Muscle of leg (tissue), 16 donors: ENCODE measurements at places on chromosomes 6 and 20. TPM values are rescaled to one million over a fixed set of nuclear protein-coding genes. Genes with fewer than 3 reads are reported as not detected.

Gene CD40
- total RNA-seq, result 6.0 TPM

GRCh38 chr6:164098857-164099267, 684.3 kb downstream of the QKI start:
- peak; percentile 75 for DNase-seq
- H3K36me3 ChIP-seq, result no peaks in the 10 kb centered on the region
- no peak overlapping the region for H3K4me3 ChIP-seq
- H3K4me1 ChIP-seq, result peaks cover 21% of the 10 kb centered on the region

DNA sequence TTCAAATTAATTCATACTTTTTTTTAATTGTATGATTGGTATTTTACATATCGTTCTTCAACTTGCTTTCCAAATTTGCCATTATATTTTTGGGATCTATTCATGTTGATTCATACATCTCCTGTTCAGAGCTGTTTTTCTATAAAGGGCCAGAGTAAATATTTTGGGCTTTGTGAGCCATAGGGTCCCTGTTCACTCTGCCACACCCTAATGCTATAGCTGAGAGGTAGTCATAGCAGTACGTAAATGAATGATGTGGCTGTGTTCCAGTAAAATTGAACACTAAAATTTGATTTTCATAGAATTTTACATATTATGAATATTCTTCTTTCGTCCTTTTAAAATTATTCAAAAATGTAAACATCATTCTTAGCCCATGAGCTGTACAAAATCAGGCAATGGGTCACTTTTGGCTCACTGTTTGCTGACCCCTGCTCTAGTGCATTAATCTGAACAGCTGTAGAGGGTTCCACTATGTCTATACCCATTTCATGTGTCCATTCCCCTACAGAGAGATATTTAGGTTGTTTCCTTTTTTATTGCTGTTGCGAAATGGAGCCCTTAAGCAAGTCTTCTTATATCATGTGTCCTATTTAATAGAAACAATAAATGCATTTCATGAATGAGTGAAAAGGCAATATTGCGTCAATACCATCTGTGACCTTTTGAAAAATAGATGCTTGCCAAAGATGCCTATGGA, 136.4 kb upstream of the SALL4 start:
- H3K27me3 ChIP-seq, result peaks cover 3% of the 10 kb centered on the region
- H3K4me1 ChIP-seq, result peaks cover 3% of the 10 kb centered on the region
- H3K36me3 ChIP-seq, result no peaks in the 10 kb centered on the region
- no peak overlapping the region for H3K27ac ChIP-seq

Gene RFX6
- not detected for total RNA-seq

GRCh38 chr6:157550114-157550989, 169.4 kb downstream of the ZDHHC14 start:
- no peak for DNase-seq
- H3K4me1 ChIP-seq, result no peaks in the 10 kb centered on the region
- H3K27me3 ChIP-seq, result no peaks in the 10 kb centered on the region
- H3K36me3 ChIP-seq, result no peaks in the 10 kb centered on the region
- no peak overlapping the region for H3K4me3 ChIP-seq
- no peak overlapping the region for H3K27ac ChIP-seq

DNA sequence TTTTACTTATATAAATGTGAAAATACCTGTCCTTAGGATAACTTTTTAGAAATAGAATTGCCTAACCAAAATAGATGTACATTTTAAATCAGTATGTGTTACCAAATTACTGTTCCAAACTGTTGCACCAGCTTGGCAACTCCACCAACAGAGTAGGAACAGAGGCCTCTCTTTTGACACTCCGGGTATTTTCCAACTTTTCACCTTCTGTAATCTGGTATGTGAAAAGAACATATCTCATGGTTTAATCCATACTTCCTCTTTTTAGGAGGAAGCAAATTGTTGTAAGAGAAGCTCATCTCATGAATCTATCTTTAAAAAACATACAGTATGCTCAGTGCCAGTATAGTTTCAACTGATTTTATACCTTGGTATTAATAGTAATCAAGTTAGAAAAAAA, 24.9 kb downstream of the RNF144B start:
- no peaks in the 10 kb centered on the region for H3K27me3 ChIP-seq
- DNase-seq, result no peak
- no peaks in the 10 kb centered on the region for H3K36me3 ChIP-seq
- no peak overlapping the region for H3K4me3 ChIP-seq
- no peak overlapping the region for H3K27ac ChIP-seq
- no peaks in the 10 kb centered on the region for H3K4me1 ChIP-seq

DNA sequence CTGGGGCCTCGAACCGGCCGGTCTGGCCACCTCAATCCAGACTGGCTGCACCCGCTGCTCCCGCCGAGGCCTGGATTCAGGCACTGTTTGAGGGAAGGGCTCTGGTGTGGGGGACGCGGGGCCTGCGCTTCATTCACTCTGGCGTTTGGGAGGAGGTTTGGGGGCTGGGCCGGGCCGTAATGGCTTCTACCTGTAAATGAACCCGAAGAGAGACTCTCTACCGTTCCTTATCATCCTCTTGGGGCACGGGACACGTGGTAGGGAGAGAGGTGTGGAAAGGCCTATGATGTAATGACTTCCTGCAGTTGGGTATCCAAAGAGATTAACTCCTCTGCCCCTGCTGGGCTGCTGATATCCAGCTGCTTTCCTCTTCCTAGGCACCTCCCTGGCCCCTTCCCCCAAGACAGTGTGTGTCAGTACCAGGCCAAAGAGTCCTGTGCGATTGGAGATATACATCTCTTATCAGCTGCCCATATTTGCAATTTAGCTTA, 1.8 kb downstream of the FOXO3 start:
- no peaks in the 10 kb centered on the region for H3K27me3 ChIP-seq
- H3K27ac ChIP-seq, result peak overlapping the region; percentile 52
- H3K4me3 ChIP-seq, result peak overlapping the region; percentile 100
- H3K4me1 ChIP-seq, result peaks cover 22% of the 10 kb centered on the region
- peaks cover 12% of the 10 kb centered on the region for H3K36me3 ChIP-seq
- peak; percentile 77 for DNase-seq

- H3K36me3 ChIP-seq, result no peaks in the 10 kb centered on the region
- no peaks in the 10 kb centered on the region for H3K27me3 ChIP-seq
- no peak overlapping the region for H3K4me3 ChIP-seq
- no peaks in the 10 kb centered on the region for H3K4me1 ChIP-seq
- peak; percentile 79 for DNase-seq
- H3K27ac ChIP-seq, result no peak overlapping the region
Measured at GRCh38 chr6:53956068-53956711, 155.1 kb upstream of the MLIP start.

GRCh38 chr20:37238426-37238825, 23.2 kb downstream of the GHRH start:
- peak; percentile 43 for DNase-seq
- peaks cover 59% of the 10 kb centered on the region for H3K4me1 ChIP-seq
- H3K27ac ChIP-seq, result peak overlapping the region; percentile 56
- peaks cover 65% of the 10 kb centered on the region for H3K36me3 ChIP-seq
- H3K4me3 ChIP-seq, result no peak overlapping the region

- H3K27ac ChIP-seq, result peak overlapping the region; percentile 55
- peaks cover 3% of the 10 kb centered on the region for H3K4me1 ChIP-seq
- H3K4me3 ChIP-seq, result no peak overlapping the region
Measured at GRCh38 chr6:14074476-14075094, 43.0 kb upstream of the CD83 start.

GRCh38 chr6:155959898-155960495, 504.4 kb upstream of the NOX3 start:
- H3K27ac ChIP-seq, result no peak overlapping the region
- H3K4me1 ChIP-seq, result no peaks in the 10 kb centered on the region
- no peak for DNase-seq
- H3K27me3 ChIP-seq, result no peaks in the 10 kb centered on the region

- no peaks in the 10 kb centered on the region for H3K4me1 ChIP-seq
- H3K27me3 ChIP-seq, result peaks cover 7% of the 10 kb centered on the region
- H3K27ac ChIP-seq, result no peak overlapping the region
- peak; percentile 61 for DNase-seq
- no peak overlapping the region for H3K4me3 ChIP-seq
Measured at GRCh38 chr20:32091888-32092346, 17.6 kb upstream of the TM9SF4 start.

Gene NAA20
- total RNA-seq, result 40.9 TPM

DNA sequence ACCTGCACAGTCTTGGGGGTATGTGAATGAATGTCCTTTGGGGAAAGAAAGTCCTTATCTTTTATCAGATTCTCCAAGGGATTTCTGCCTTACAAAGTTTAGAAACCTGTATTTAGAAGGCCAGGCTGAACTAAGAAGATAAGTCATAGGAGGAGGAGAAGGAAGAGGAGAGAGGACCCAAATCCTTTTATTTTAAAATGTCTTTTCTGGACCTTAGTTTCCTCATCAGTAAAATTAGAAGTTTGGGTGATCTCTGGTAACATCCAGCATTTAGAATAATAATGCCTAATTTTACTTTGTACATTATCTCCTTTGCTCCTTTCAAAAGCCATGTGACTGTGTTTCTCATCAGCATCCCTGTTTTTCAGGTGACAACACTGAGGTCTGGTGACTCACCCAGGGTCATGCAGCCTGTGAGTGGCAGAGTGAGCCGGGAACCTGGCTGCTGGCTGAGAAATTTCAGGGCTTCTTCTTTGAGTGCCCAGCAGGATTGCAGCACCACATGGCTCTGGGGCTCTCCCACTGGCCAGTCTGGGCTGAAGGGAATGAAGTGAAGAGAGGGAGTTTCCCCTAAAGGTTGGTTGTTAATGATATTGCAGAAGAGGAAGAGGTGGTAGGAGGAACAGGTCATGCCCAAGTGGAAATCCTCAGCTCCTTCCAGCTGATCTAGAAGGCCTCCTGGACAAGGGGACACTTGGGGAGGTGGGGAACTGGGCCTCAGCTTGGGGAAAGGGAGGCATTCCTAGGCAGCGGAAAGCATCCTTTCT, 34.0 kb downstream of the VEGFA start:
- no peaks in the 10 kb centered on the region for H3K36me3 ChIP-seq
- H3K4me3 ChIP-seq, result no peak overlapping the region
- no peak for DNase-seq
- H3K27ac ChIP-seq, result no peak overlapping the region

- no peaks in the 10 kb centered on the region for H3K4me1 ChIP-seq
- no peak overlapping the region for H3K27ac ChIP-seq
- H3K4me3 ChIP-seq, result no peak overlapping the region
- H3K27me3 ChIP-seq, result peaks cover 6% of the 10 kb centered on the region
- no peaks in the 10 kb centered on the region for H3K36me3 ChIP-seq
Measured at GRCh38 chr6:106025655-106026054, 60.5 kb upstream of the PRDM1 start.

Gene EGFL8
- total RNA-seq, result 28.9 TPM

Gene SPATA25
- 5.7 TPM for total RNA-seq

Gene TMEM217
- 0.49 TPM for total RNA-seq

DNA sequence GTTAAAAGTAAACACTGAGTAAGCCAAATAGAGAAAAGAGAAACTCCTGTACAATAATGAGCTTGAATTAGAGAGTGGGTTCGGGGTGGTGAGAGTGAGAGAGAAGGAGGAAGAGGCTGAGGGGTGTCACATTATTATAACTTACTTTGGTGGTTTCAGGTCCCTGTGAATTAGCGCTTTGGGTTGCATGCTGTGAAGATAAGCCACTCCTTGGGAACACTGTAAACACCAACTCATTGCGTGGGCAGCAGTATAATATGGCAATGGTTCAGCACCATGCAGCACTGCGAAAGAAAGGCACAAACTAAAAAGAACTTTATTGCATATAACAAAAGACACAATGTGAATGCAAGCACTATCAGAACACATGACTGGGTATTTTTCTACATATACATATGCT, 26.9 kb downstream of the MAP3K7 start:
- H3K36me3 ChIP-seq, result peaks cover 13% of the 10 kb centered on the region
- DNase-seq, result no peak
- no peak overlapping the region for H3K4me3 ChIP-seq
- no peaks in the 10 kb centered on the region for H3K27me3 ChIP-seq

Gene RIPOR2
- 17.9 TPM for total RNA-seq

Gene CALHM5
- 3.7 TPM for total RNA-seq

GRCh38 chr6:26439151-26440125, 866 bp upstream of the BTN3A3 start:
- H3K4me3 ChIP-seq, result peak overlapping the region; percentile 55
- H3K27me3 ChIP-seq, result no peaks in the 10 kb centered on the region
- peaks cover 4% of the 10 kb centered on the region for H3K4me1 ChIP-seq
- peaks cover 9% of the 10 kb centered on the region for H3K36me3 ChIP-seq
- peak overlapping the region; percentile 96 for H3K27ac ChIP-seq

DNA sequence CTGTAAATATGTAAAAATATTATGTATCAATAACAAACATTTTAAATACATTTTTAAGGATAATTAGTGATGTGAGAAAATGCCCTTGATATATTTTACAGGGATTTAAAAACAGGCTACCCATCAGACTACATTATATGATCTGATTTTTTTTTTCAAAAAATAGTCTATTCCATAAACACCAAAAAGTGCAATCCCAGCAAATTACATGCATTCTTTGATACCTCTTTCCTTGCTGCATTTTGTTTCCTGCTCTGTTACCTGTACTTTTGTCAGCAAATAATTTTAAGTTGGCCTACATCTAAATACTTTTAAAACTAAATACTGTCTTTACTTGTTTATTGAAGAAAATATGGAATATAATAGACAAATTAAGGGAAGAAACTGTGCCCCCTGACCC, 306.2 kb upstream of the ARID1B start:
- no peaks in the 10 kb centered on the region for H3K4me1 ChIP-seq
- H3K36me3 ChIP-seq, result no peaks in the 10 kb centered on the region
- H3K27me3 ChIP-seq, result no peaks in the 10 kb centered on the region
- H3K4me3 ChIP-seq, result no peak overlapping the region

GRCh38 chr6:106396426-106397220, 36.1 kb downstream of the CRYBG1 start:
- DNase-seq, result no peak
- no peaks in the 10 kb centered on the region for H3K4me1 ChIP-seq
- H3K36me3 ChIP-seq, result no peaks in the 10 kb centered on the region
- no peaks in the 10 kb centered on the region for H3K27me3 ChIP-seq
- H3K27ac ChIP-seq, result no peak overlapping the region

DNA sequence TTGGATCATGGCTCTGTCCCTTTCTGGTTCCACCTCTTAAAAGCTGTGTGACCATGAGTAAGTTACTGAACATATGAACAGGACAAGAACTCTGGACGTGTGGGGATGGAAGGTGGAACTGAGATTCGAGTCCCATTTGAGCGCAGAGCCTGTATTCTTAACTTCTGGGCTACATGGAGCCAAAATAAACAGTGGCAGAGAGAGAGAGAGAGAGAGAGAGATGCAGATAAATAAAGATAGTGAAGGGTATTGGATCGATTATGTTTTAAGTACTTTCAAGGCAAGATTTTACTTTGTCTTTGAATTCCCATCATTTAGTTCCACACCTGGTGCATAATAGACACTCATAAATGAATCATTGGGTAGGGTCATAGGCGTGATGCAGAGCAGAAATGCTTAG, 39.7 kb downstream of the SLC35D3 start:
- H3K4me1 ChIP-seq, result peaks cover 7% of the 10 kb centered on the region
- H3K4me3 ChIP-seq, result no peak overlapping the region
- no peak for DNase-seq
- no peaks in the 10 kb centered on the region for H3K36me3 ChIP-seq

Gene CNBD2
- 5.5 TPM for total RNA-seq
